ENCODE measurements at places on chromosomes 16 and 17.
A peak's percentile ranks its signal among the peaks of the same experiment; 100 is the strongest.

GRCh38 chr17:20256144-20256543, 211.2 kb downstream of the LGALS9B start:
- DNase-seq = no peak

DNA sequence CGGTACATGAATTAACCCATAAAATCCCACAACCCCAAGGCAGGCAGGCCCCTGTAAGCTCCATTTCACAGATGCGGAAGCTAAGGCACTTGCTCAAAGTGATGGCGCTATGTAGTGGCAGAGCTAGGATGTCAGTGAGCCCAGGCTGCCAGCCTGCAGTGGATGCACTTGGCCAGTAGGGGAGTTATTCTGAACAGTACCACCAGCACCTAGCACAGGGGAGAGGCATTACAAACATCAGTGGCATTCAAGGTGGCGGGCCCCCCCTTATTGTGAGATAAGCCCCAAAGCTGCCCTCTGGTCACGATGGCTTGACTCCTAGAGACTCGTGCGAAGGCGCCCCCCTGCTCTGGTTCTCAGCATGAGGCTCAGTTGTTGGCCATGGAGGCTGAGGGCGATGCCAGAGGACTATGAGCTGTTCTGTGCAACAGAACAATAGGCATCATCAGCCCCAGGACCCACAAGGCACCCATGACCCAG, 33.8 kb downstream of the GTF3C1 start:
- no peak for DNase-seq

GRCh38 chr16:2040787-2041522, 6.7 kb downstream of the NTHL1 start:
- no peak for DNase-seq

DNA sequence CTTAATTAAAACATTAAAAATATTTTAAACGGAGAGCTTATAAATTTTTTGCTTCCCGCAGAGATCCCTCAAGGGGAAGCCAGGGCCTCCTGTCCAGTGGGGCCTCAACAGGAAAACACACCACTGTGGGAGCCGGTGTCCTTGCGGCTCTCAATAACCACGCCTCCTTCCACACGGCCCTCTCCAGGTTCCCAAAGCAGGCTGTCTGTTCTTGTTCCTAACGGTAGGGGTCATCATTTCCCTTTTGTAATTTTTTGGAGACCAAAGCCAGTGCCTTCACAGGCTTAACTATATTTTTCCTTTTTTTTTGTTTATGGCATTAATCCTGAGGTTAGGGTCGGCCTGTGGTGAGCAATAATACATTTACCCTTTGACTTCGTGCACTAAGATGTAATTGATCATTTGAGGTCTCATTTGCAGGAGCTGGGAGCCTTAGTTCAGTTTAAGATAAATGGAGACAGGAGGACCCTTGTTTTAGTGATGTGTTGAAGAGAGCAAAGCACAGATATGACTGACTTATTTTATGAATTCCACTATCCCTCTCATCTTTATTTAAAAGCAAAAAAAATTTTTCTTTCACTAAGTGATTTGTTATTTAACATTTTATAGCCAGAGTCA, 77.5 kb upstream of the N4BP1 start:
- peak; percentile 24 for DNase-seq

DNA sequence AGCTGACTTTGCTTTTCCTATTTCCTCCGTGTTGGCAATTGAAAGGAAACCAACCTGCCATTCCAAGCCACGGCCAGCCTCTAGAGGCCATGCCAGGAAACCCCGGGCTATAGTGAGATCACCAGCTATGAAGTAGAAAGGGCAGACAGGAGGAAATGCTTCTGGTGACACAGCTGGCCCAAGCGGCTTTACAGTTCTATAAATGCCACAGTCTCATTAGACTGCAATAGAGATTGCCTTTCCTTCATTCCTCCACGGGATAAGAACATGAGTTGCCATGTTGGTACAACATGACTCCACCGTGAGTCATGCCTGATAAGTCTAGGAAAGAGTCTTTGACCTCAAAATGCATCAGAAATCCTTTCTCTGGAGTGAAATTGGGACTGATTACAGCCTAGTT, 384.9 kb downstream of the GRIN2A start:
- DNase-seq = no peak

GRCh38 chr17:70510288-70510687, 341.0 kb downstream of the KCNJ2 start:
- no peak for DNase-seq

DNA sequence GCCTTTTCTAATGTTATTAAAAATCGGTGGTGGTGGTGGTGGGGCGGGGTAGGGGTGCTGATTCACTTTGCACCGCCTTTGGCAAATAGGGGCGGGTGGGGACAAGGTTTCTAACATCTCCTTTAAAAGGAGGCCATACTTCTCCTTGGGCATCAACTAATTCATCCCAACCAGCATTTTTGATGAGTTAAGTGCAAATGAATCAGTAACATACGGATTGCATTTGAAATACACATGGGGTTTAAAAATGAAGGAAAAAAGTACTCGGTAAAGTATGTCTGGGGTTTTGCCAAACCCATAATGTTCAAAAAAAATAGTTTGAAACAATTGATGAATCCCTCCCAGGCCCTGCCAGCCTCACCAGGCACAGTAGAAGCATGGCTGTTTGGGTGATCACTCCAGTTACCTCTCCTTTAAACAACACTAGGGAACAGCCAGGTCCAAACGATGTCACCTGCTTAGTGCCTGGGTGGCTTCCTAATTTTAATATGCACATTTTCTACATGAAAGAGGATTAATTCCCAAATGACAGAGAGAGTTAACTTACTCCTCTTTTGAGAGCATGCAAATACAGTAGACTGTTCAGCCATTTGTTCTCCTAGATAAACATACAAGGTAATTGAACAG, 107.2 kb downstream of the ANKFN1 start:
- DNase-seq = no peak

DNA sequence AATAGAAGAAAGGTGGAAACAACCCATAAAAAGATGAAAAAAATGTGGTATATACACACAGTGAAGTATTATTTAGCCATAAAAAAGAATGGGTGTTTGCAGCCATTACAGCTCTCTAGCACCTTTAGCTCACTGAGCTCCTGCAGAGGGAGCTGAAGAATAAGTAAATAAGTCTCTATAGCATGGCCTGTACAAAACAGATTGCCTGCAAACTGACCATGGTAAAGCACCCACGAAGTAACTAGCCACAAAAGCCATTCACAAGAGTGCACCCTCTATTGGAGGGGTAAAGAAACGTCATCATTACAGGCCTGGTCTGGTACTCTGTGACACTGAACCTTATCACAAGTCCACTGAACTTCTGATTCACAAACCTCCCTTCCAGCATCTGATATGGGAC, 76.3 kb downstream of the USP32 start:
- no peak for DNase-seq

GRCh38 chr17:2871205-2871604, 75.0 kb downstream of the RAP1GAP2 start:
- DNase-seq = no peak

DNA sequence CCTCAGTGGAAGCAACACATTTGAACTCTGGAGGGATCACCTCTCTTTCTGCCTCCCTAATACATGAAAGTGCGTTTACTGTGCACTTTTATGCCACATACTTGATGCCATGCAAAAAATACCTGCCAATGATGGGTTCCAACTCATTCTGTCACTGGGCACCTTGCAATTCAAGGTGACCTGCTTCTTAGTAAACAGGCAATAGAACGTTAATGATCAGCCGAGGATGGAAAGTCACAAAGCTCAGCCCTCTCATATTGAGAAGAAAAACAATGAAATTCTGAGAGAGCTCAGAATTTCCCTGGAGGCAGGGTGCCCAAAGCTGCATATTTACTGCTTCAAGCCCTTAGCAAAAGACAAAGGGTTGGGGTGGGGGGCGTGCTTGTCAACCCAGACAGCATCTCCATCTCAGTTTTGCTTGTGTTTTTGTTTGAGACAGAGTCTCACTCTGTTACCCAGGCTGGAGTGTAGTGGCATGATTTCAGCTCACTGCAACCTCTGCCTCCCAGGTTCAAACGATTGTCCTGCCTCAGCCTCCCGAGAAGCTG, 23.2 kb downstream of the LITAF start:
- no peak for DNase-seq

DNA sequence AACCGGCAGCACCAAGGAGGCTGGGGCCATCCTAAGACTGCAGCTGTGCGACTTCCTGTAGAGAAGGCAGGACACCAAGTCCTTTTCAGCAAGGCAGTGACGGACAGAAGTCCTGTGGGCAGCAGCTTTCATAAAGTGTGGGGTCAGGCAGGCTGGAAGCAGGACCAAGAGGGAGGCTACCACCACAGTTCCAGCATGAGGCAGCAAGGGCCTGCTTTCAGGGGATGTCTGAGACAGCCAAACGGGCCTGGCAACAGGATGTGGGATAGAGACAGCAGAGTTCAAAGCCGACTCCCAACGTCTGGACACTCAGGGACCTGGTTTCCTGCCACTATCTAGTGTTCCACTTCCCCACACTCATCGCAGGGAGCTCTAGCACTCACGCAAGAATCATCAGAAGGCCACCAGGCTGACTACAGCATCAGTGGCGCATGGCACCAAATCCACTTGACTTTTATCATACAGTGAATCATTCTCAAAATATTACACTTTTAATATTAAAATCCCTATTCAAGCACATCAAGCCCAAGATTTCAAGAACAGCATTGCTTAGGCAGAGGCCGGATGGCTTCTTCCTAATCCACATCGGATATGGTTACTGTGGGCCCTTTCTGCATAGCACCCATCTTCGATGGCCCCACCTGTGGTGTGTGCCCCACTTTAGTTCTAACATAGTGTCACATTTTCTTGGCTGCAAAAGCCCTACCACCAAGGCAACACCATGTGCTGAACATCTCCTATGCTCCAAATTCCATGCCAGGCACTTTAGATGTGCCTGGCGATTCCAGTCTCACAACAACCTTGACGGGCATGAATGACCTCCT, 5.2 kb downstream of the USP7 start:
- no peak for DNase-seq

DNA sequence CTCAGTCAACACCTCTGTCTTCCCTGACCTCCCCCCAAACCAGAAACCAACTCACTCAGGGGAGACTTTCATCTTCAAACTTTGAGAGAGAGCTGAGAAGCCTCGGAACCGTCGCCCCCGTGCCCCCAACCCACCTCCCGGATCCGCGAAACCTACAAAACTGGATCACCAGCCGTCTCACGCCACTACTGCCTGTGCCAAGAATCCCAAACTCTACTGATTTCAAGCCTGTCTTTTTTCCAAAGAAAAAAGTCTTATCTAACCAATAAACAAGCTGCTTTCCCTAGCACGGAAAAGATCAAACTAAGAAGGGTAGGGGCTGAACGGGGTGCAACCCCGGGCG, 2.0 kb downstream of the AXIN2 start:
- DNase-seq = no peak

GRCh38 chr16:20901436-20902112, 1.0 kb downstream of the LYRM1 start:
- no peak for DNase-seq

DNA sequence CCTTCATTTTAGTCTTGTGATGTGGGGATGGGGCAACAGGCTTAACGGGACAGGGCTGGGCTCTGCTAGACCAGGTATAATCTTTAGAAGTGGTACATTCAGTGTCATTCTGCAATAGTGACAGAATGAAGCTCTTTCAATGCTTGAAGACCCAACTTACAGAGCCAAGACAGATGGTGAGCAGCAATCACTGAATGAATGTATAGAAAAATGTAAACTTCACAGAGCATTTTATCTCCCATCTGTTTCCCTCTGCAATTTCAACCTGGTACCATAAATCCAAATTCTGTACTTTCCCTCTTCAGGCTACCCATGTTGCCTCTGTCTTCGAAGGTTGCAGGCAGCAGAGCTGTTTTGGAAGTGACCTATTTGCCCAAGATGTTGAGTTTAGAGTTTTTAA, 33.5 kb upstream of the GOT2 start:
- no peak for DNase-seq

- DNase-seq = no peak
Observed at GRCh38 chr17:60049936-60050335, 28.8 kb downstream of the HEATR6 start.

GRCh38 chr17:42900460-42901331, at the start of gene G6PC1:
Gene G6PC1, plus strand, starts transcription at chr17:42900799. Its CDS starts 78 bp downstream, at chr17:42900877.
- no peak for DNase-seq

DNA sequence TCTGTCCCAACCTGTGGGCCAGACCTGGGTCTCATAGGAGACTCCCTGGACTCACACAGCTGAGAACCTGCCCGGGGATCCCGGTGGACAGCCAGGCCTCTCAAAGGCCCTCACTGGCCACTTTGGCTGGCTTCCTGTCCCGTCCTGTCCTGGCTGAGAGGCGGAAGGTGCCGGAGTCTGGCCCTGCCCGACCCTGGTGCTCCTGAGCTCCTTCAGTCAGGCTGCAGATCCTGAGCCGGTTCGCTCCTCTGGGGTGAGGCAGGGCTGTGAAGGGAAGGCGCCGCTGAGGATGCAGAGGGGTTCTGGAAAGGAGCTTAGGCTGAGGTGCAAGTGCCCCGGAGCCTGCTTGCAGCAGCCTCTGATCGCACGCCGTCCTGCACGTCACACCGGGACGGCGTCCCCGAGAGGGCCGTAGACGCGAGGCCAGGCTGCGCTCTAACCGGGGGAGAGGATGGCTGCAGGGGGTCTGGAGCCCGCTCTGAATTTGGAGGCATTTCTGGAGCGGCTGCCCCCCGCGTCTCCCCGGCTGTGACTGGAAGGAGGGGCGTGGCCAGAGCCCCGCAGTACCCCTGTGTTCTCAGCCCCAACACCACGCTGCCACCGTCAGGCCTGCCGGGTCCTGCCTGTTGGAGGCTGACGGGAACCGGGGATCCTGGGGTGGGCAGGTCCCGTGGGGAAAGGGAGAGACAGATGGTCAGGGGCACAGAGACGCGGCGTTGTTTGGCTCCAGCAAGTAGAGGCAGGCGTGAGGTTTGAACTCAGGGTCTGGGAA, 4.1 kb downstream of the HGS start:
- DNase-seq = no peak

- DNase-seq = no peak
Observed at GRCh38 chr17:7313890-7314718, 1.1 kb downstream of the GPS2 start.

GRCh38 chr16:25586826-25587225, 104.9 kb upstream of the HS3ST4 start:
- no peak for DNase-seq

DNA sequence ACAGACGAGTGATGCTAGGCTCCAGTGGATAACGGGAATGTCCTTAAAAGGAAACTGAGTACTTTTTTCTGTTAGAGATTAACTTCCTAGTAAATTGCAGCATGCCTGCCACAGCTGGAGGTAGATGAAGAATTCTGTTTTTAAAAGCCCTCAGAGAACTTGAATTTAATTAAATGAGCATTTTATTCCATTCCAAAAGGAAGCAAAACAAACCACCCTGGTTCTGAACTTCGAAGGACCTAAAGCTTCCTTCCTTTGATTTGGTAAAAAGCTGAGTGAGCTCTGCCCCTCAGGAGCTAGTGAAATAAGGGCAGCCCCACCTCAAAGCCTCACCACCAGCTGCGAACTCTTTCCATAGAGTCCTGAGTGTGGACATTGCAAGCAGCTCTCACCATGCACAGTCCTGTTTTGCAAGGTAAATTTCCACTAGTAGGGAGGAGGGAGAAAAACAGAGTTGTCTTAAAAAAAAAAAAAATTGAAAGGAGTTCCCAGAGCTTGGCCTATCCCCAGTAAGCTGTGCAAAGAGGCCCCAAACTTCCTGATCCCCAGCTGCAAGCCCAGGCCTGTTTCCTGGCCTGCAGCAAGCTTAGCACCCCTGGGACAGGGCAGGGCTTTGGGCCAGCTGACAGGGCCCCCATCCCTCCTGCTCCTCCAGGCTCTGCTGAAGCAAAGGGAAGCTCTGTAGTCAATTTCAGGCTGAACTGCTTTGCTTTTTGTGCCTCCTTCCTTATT, 11.2 kb downstream of the CHD9NB start:
- no peak for DNase-seq

GRCh38 chr17:41666708-41667279, 21.9 kb upstream of the EIF1 start:
- no peak for DNase-seq
